ENCODE measurements at places on chromosomes 7 and 10.

DNA sequence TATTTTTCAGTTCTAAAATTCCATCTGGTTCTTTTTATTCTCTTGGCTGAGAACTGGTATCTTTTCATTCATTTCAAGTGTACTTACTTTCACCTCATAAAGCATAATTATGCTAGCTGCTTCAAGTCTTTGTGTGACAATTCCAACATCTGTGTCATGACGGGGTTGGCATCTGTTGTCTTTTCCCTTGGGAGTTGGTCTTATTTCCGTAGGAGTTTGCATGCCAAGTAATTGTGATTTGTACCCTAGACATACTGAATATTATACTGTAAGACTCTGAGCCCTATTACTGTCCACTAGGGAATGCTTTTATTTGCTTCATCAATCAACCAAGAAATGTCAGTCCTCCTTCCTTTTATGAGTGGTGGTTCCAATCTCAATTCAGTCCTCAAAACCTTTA is 24.6 kb upstream of the HUS1 start:
- no peak for DNase-seq

DNA sequence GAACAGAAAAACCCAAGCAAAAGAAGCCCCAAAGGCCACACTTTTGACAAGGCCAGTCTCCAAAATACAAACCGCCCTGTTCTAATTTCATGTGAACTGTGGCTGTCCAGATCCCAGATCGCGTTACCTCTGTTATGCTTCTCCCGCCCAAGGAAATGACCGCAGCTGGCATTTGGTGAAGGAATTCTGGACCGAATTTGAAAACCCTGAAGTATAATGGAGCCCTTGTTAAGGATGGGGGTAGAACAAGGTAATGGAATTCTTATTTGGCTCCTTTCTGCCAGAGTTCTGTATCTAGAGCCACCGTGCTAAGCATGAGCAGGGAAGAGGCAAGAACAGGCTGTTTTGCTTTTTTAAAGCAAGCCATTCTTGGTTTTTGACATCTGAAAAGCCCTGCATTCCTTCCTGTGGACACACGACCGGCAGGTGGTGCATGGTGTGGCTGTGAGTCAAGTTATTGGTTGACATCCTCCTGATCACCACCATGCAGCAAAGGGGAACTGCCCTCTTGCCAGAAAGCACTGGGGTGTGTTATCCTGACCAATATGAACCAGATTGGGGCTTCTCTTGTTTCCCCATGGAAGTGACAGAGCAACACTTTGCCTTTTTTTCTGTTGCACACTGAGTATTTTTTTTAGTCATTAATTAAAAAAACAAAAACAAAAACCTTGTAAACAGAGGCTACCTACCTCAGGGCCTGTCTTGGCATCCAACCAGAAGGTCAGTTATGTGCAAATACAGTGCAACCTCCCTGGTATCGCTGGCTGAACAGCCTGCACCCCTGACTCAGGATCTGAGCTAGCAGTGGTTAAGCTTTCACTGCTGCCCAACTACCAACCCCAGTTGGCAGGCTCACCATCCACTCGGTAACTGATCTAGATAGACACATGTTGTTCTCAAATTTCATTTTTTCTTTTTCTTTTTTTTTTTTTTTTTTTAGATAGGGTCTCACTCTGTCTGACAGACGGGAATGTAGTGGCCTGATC is 14.2 kb downstream of the UCMA start:
- DNase-seq, result no peak

- DNase-seq, result no peak
These were observed 3.7 kb upstream of the PRKAR1B start for GRCh38 chr7:730501-731439.

DNA sequence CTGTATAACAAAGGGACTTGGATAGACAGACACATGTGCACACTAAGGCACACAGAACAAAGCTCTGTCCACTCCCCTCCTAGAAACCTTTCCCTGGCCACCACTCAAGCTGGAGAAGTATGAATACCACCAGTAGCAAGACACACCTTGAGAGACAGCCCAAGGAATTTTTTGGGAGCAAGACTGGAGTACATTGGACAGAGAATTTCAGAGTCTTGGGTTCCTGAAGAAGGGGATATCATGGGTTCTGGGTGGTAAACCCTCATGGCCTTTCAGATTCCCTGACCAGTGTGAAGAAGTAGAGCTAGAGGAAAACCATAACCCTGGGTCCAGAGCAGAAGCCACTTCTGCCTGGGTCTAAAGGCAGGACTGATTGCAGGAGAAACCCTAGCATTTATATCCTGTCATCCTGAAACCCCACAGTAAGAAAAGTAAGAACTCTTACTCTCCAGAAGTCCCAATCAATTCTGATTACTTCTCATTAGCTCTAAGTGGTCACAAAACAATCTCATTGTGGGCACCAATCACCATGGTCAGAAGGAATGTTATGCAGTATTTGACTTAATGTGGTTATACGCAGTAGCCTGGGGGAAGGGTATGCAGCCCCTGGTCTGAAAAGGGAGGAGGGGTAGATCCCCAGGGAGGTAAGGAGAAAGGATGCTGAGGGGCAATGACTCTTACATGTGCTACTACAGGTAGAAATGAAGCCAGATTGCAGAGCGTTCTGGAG is 20.4 kb upstream of the MACC1 start:
- no peak for DNase-seq

- no peak for DNase-seq
These were observed 16.7 kb upstream of the PAPSS2 start for GRCh38 chr10:87642988-87643387.

DNA sequence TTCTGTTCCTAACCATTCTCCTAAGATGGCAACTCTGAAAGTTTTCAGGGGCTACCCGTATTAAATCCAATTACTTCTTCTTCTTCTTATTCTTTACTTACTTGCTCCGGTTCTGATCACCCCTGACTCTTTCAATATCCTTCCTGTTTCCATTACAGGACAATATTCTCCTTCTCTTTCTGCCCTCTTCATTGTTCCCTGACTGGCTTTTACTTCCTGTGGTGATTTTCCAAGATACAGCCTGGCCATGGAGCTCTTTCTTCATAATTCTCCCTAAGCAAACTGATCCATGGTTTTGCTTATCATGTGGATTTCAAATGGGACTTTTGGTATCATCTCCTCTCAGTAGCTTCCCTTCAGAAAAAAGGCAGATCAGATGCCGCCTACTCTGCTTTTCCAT is 35.4 kb downstream of the CCDC186 start:
- DNase-seq, result no peak

GRCh38 chr7:50450590-50451032 is 461 bp upstream of the FIGNL1 start:
- no peak for DNase-seq

- DNase-seq, result peak; percentile 59
These were observed 95.1 kb downstream of the BMPR1A start for GRCh38 chr10:86851328-86852207.
